ENCODE measurements at places on chromosomes 1 and 21. TPM values are rescaled to one million over a fixed set of nuclear protein-coding genes. Genes with fewer than 3 reads are reported as not detected.

GSTM4 gene
- total RNA-seq, result 28.2 TPM

DNA sequence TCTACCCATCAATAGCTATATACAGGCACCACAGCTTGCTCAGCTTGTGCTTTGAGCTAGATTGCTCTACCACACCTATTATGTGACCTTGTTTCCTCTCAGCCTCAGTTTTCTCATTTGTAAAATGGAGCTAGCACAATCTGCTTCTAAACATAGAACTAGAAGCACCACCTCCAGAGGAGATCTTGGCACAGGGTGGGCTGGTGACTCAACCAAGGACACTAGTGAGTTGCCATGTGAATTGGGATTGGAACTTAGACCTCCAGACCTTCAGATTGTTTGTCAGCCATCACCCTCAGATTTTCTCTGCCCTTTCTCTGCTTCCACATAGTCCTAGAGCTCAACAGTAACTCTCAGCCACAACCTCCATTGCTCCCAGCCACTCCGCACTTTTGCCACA lies 3.0 kb upstream of the MACO1 start:
- H3K36me3 ChIP-seq, result no peaks in the 10 kb centered on the region
- H3K27me3 ChIP-seq, result peaks cover 7% of the 10 kb centered on the region
- peak overlapping the region; percentile 15 for H3K27ac ChIP-seq
- H3K4me1 ChIP-seq, result peaks cover 24% of the 10 kb centered on the region
- H3K4me3 ChIP-seq, result peak overlapping the region; percentile 23
- no peak for DNase-seq

DNA sequence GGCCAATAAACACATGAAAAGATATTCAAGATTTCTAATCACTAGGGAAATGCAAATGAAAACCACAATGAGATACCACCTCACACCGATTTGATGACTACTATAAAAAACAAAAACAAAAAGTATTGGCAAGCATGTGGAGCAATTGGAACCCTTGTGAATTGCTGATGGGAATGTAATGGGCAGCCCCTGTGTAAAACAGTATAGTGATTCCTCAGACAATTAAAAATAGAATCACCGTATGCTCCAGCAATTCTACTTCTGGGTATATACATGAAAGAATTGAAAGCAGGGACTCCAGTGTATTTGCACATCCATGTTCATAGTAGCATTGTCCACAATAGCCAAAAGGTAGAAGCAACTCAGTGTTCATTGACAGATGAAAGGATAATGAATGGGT lies 12.9 kb upstream of the C1orf115 start:
- H3K27me3 ChIP-seq, result peaks cover 3% of the 10 kb centered on the region
- H3K4me3 ChIP-seq, result no peak overlapping the region
- no peaks in the 10 kb centered on the region for H3K36me3 ChIP-seq
- peaks cover 5% of the 10 kb centered on the region for H3K4me1 ChIP-seq
- no peak for DNase-seq

DNA sequence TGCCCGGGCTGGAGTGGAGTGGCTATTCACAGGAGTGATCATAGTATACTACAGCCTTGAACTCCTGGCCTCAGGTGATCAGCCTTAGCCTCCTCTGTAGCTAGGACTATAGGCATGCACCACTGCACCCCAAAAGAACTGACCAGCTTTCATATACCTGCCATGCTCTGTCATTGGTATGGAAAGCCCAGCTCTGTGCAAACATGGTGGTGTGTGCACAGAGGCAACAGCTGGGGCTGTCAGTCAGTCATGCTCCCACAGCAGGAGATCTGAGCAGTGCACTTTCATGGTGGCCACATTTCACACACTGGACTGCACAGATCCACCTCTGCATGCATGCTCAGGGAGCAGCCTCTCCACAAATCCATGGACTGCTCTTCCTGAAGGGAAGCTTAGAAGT lies 8.8 kb upstream of the JAK1 start:
- H3K36me3 ChIP-seq, result no peaks in the 10 kb centered on the region
- H3K27ac ChIP-seq, result no peak overlapping the region
- peaks cover 9% of the 10 kb centered on the region for H3K4me1 ChIP-seq
- no peak overlapping the region for H3K4me3 ChIP-seq

GRCh38 chr1:32178380-32179192 lies 889 bp upstream of the TXLNA start:
- no peak overlapping the region for H3K27ac ChIP-seq
- DNase-seq, result no peak
- no peaks in the 10 kb centered on the region for H3K27me3 ChIP-seq
- peak overlapping the region; percentile 98 for H3K4me3 ChIP-seq

DNA sequence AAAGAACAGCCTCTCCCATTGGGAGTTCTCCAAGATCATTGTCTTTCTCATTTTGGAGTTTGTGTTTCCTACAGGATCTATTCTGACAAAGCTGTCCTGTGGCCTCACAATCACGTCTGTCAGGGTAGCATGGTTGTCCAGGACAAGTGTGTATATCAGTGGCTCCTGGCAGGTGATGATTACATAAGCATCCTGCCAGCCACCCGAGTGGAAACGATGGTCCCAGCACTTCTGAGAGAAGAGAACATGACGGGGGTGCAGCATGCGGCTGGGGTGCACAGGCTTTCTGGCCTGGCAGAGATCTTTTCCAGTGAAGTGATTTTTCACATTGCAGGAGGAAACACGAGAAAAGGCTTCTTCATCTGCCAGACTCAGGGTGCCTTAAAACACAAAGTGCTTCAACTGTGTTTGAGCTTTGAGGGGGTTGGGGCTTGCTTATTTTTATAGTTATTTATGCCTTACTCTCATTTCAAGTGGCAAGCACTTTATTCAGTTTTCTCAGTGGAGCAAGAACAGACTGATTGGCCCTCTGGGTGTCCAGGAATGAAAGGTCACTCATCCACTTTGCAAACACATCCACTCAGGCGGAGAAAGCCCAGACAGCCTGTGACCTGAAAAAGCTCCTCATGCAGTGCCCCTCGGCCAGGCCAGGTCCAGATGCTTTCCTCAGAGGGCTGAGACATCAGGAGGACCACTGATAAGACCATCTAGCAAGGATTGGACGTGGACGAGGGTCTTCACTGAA lies 186.0 kb downstream of the DUSP10 start:
- H3K4me1 ChIP-seq, result no peaks in the 10 kb centered on the region
- peak overlapping the region; percentile 39 for H3K27ac ChIP-seq
- H3K27me3 ChIP-seq, result no peaks in the 10 kb centered on the region
- no peak for DNase-seq
- no peaks in the 10 kb centered on the region for H3K36me3 ChIP-seq

GRCh38 chr1:47637111-47637685 lies 199.4 kb downstream of the FOXD2 start:
- peaks cover 5% of the 10 kb centered on the region for H3K4me1 ChIP-seq
- peaks cover 16% of the 10 kb centered on the region for H3K27me3 ChIP-seq
- H3K36me3 ChIP-seq, result no peaks in the 10 kb centered on the region
- no peak overlapping the region for H3K27ac ChIP-seq
